Liver (tissue), 10 donors: ENCODE measurements at places on chromosomes 11 and 22. TPM values are rescaled to one million over a fixed set of nuclear protein-coding genes. Genes with fewer than 3 reads are reported as not detected.
A peak's percentile ranks its signal among the peaks of the same experiment; 100 is the strongest.

The RASD2 gene
- polyA plus RNA-seq = 0.05 TPM

- DNase-seq = no peak
- H3K27me3 ChIP-seq = no peaks in the 10 kb centered on the region
- no peak overlapping the region for H3K27ac ChIP-seq
- no peak overlapping the region for H3K4me3 ChIP-seq
- H3K36me3 ChIP-seq = no peaks in the 10 kb centered on the region
- H3K4me1 ChIP-seq = no peaks in the 10 kb centered on the region
Measured at GRCh38 chr11:92087725-92088537, 136.7 kb upstream of the FAT3 start.

GRCh38 chr11:124899383-124900145 lies 1.9 kb upstream of the ROBO4 start:
- no peaks in the 10 kb centered on the region for H3K27me3 ChIP-seq
- H3K4me3 ChIP-seq = no peak overlapping the region

- H3K36me3 ChIP-seq = no peaks in the 10 kb centered on the region
- no peak overlapping the region for H3K4me3 ChIP-seq
- H3K4me1 ChIP-seq = peaks cover 10% of the 10 kb centered on the region
- no peaks in the 10 kb centered on the region for H3K27me3 ChIP-seq
Measured at GRCh38 chr11:64441127-64441526, 82.2 kb downstream of the RPS6KA4 start.

DNA sequence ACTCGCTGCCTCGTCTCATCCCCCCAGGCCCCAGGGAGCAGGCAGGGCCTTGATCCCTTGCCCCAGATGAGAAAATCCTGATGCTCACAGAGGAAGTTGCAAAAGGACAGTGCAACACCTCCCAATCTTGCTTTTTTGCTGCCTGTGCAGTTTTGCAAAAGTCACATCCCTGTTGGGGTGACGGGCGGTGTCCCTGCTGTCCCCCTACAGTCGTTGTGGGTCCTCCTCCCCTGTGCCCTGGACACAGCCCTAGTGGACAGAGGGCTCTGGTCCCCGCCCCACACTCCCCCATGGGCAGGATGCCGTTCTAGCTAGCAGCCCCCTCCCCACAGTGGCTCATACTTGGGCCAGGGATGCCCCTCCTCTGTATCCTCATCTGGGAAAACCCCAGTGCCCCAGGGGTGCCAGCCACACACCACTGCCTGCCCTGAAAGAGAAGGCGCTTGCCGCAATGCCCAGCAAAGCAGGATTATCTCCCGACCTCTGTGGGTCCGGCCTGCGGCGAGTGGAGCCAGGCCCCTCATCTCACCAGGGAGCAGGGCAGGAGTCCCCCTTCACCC lies 18.4 kb upstream of the CTSD start:
- no peaks in the 10 kb centered on the region for H3K27me3 ChIP-seq
- no peaks in the 10 kb centered on the region for H3K4me1 ChIP-seq
- no peak overlapping the region for H3K4me3 ChIP-seq
- H3K27ac ChIP-seq = no peak overlapping the region
- H3K36me3 ChIP-seq = no peaks in the 10 kb centered on the region

DNA sequence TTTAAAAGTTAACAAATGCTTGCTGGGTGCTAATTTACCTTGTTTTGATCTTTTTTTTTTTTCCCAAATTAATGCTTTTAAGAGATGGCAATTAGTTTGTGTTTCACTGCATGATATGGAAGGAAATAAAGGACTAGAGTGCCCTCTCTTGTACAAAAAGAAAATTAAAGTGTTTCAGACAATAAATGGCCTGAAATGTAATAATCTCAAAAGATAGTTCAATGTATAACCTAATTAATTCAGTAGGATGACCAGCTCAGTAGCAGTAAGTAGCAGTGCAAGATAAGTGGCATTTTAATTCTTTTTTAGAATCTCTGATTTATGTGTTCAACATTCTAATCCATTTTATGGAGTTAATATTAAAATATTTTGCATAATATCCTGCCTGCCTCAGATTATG lies 39.9 kb upstream of the MYO18B start:
- no peak overlapping the region for H3K27ac ChIP-seq
- no peak overlapping the region for H3K4me3 ChIP-seq
- no peaks in the 10 kb centered on the region for H3K36me3 ChIP-seq
- no peaks in the 10 kb centered on the region for H3K27me3 ChIP-seq
- DNase-seq = no peak

The NRGN gene
- 1.6 TPM for polyA plus RNA-seq

GRCh38 chr11:122215244-122215992 lies 99.4 kb upstream of the BLID start:
- H3K36me3 ChIP-seq = no peaks in the 10 kb centered on the region
- no peak overlapping the region for H3K27ac ChIP-seq
- peaks cover 4% of the 10 kb centered on the region for H3K4me1 ChIP-seq
- no peak overlapping the region for H3K4me3 ChIP-seq
- DNase-seq = peak; percentile 72

DNA sequence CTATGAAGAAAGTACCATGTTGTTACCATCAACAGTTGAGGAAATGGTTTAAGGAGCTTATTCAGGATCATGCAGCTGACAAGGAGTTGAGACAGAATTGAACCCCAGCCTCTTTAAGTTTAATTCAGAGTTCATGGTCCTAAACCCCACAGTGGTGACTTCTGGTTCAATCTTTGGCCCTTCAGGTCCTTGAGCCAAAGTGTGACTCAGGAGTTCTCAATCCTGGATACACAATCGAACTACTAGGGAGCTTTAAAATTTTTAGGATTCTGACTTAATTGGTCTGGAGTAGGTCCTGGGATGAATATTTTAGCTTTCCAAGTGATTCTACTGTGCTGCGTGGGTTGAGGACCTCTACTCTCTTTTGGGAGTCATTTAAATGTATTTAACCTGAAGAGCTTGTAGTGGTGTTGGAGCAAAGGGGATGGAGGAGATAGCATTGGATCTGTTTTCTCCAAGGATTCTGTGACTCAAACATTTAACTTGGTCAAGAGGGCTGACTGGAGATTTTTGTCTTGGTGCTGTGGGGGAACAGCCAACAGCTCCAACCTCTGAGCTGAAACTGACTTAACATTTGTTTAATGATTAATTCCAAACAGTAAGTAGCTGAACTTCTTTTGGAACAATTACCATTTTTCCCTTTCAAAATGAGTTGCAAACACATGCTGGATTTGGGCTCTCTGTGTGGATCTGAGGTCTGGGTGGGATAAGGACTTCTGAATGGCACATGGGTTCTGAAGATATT lies 80.1 kb downstream of the INSC start:
- H3K4me1 ChIP-seq = peaks cover 54% of the 10 kb centered on the region
- H3K36me3 ChIP-seq = no peaks in the 10 kb centered on the region
- peak overlapping the region; percentile 94 for H3K27ac ChIP-seq

DNA sequence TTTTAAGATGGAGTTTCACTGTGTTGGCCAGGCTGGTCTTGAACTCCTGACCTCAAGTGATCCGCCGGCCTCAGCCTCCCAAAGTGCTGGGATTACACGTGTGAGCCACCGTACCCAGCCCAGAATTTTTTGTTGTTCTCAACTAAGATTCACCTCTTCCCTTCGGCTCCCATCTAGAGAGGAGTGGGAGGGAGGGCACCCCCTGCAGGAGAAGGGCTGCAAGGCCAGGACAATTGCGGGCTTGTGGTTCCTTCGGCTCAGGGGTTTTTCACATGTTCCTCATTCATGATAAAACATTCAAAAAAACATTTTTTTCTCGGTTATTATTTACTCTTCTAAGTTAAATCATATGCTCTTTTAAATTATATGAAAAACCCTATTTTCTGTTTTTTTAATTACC lies 201.1 kb upstream of the LRRC4C start:
- no peak for DNase-seq
- no peak overlapping the region for H3K27ac ChIP-seq
- no peaks in the 10 kb centered on the region for H3K36me3 ChIP-seq
- no peak overlapping the region for H3K4me3 ChIP-seq
- no peaks in the 10 kb centered on the region for H3K27me3 ChIP-seq

DNA sequence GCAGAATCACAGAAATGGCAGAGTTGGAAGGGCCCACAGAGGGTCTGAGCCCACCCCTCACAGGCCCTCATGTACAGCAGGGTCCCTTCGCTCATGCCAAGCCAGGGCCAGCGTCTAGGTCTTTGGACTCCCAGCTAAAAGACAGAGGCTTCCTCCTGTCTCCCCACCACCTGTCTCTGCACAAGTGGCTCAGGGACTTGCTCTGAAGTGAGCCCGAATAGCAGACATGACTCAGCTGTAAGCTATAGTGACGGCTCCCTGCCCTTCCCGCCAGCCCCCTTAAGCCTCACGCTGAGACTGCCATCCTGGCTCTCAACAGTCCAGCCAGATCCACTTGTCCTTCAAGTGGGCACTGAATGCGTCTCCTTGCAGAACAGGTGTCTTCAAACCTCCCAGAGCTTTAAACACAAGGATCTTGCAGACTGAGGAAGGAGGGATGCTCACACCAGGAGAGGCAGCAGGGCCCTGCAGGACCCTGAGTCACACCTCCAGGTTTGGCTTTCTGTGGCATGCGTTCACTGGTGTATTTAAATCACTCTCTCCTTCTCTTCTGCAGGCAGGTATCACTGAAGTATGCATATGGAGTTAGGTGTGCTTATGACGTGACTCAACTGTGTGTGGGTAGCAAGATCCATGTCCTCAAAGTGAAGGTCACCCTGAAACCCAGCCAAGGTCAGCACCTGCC lies 154.9 kb downstream of the CACNA1I start:
- peaks cover 4% of the 10 kb centered on the region for H3K27me3 ChIP-seq
- H3K4me1 ChIP-seq = no peaks in the 10 kb centered on the region
- DNase-seq = no peak
- H3K4me3 ChIP-seq = no peak overlapping the region
- H3K27ac ChIP-seq = no peak overlapping the region

DNA sequence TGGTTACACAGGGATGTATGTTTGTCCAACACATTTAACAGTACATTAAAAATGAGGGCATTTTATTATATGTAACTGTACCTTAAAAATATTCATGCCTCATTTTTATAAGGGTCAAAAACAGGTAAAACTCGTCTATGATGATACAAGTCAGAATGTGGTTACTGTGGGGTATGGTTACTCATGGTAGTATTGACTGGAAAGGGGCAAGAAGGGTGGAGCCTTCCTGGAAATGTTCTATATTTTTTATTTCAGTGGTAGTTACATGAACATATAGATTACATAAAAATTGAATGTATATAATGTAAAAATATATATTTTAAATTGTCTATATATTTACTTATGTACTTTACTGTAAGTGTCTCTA lies 99.8 kb downstream of the STIM1 start:
- H3K4me1 ChIP-seq = peaks cover 12% of the 10 kb centered on the region
- no peaks in the 10 kb centered on the region for H3K27me3 ChIP-seq
- no peaks in the 10 kb centered on the region for H3K36me3 ChIP-seq
- H3K4me3 ChIP-seq = no peak overlapping the region
- no peak overlapping the region for H3K27ac ChIP-seq
- DNase-seq = no peak

The HBE1 gene
- not detected for polyA plus RNA-seq

The OR8G5 gene
- not detected for polyA plus RNA-seq

DNA sequence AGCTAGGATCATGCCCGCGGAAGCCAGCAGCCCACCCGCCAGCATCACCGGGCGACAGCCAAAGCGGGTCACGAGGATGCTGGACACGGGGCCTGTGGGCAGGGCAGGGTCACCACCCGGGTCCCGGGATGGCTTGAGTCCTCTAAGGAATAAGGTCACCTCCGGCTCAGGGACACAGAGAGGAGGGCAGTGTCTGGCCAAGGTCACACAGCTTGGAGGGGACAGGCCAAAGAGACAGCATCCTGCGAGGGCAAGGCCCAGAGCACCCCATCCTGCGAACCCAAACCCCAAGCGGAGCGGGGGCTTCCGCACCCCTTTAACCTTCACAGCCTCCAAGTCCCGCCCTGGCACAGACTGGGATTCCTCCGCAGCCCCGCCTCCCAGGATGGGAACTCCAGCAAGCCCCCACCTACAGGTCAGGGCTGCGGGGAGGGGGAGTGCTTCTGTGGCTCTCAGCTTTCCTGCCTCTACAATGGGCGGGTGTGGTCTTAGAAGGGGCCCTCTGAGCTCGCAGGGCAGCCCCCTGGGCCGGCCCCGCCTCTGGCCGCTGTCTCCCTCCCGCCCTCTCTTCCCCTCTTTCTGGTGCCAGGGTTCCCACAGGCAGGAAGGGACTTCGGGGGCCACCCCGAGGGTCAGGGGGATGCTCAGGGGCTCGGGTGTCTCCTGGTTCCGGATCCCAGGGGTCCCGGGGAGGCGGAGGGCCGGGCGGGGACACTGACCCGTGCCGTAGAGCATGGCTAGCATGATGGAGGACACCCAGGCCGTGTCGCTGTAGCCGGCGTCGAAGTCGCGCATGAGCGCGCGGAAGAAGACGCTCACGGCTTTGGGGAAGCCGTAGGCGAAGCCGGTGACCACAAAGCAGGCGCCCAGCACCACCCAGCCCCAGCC lies 1.8 kb downstream of the SLC16A8 start:
- H3K27ac ChIP-seq = no peak overlapping the region
- H3K4me1 ChIP-seq = peaks cover 4% of the 10 kb centered on the region
- H3K27me3 ChIP-seq = no peaks in the 10 kb centered on the region

The SCARF2 gene
- polyA plus RNA-seq = 0.15 TPM

The SHANK2 gene
- 9.0 TPM for polyA plus RNA-seq

The PLEKHB1 gene
- polyA plus RNA-seq = 1.4 TPM
